Naive thymus-derived CD8-positive, alpha-beta T cell (primary cell): ENCODE measurements at places on chromosomes 2 and 18.
A peak's percentile ranks its signal among the peaks of the same experiment; 100 is the strongest.

DNA sequence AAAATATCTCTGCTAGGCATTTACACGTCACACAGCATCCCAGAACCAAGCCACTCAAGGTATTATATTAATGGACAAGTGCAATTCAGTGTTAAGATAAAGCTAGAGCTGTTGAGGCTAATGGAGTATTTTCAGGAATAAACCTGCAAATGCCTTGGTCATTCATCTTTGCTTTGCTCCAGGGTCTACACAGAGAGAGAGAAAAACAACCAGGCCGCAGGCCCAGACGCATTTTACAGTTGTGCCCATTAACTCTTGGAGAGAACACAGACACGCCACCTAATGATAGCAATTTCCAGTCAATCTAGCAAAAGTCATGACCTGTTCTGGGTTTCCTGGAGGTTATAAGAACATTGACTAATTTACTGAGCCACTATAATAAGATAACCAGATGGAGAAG, 829.3 kb downstream of the LRRTM4 start:
- DNase-seq = no peak

DNA sequence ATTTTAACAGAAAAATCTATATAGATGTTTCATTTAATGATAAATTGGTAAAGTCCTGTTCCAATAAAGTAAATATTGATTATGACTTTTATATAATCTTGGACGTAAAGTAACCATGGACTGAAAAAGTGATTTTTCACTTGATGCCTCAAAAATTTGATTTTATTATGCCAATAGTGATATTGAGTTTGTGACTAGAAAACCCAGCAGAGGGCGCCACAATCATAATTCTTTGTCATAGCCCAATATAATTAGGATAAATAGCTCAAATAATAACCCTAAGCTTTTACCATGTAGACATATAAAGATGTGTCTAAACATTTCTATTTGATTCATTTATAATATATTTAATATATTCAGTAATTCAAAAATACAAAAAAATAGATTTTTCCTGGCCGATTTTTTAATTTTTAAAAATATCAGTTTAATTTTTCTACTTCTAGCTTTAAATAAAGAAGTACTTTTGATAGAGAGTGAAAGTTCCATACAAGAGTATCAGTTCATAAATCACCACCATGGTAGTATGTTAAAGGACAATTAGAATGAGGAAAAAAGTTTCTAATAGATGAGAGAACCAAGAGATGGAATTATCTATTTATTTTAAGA, 30.7 kb downstream of the CAMKMT start:
- DNase-seq = peak; percentile 22

DNA sequence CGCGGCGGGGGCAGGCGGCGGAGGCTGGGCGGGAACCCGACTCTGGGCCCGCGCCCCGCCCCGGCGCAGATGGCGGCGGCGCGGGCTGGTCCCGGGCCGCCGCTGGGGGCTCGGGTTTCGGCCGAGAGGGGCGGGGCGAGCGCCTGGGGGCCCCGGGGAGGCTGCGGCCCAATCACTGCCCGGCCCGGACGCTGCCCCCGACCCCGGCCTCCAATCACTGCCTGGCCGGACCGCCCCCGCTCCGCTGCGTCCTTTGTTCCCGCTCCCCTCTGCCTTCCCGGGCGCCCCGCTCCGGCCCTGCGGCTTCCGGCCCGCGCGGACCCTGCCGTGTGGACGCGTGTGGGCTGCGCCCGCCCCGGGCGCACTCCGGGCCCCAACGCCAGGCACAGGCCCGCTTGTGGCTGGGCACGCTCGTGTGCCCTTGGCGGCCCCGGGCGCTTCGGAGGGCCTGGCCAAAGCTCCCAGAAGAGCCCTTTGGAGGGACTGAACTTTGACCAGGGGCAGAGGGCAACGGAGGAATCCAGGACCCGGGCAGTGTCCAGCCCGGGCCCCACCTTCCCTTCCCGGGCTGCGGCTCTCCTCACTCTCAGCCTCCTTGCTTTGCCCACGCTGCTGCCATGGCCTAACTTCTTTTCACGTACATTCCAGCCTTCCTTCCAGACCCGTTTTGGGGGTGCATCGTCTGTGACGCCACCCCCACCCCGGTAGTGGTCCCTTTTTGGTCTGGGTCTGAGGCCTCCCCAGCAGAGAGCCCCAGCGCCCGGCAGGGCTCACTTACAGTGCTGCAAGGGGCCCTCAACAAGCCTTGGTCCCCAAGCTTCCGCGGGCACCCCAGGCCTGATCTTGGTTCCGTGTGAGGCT, 27.1 kb upstream of the PTMA start:
- DNase-seq = no peak

GRCh38 chr2:85714841-85715240, 20.7 kb downstream of the GNLY start:
- DNase-seq = no peak

DNA sequence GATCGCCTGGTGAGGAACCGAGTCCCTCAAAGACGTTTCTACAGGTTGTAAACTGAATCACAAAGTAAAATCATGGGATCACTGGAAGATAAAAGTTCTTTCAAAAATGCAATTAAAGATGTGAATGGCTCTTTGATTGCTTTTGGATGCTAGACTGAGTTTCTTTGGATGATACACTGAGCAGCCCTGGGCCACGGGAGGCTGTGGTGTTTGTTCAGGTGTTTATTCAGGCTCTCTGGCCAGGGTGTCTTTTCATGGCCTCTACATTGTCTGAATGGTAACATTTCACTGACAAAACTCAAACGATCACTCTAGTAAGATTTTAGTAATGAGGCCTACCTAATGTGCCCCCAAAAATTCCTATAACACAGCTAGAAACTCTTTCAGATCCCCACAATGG, 48.4 kb upstream of the SPATS2L start:
- no peak for DNase-seq

GRCh38 chr2:129892360-129892759, 87.1 kb upstream of the RAB6C start:
- DNase-seq = no peak

DNA sequence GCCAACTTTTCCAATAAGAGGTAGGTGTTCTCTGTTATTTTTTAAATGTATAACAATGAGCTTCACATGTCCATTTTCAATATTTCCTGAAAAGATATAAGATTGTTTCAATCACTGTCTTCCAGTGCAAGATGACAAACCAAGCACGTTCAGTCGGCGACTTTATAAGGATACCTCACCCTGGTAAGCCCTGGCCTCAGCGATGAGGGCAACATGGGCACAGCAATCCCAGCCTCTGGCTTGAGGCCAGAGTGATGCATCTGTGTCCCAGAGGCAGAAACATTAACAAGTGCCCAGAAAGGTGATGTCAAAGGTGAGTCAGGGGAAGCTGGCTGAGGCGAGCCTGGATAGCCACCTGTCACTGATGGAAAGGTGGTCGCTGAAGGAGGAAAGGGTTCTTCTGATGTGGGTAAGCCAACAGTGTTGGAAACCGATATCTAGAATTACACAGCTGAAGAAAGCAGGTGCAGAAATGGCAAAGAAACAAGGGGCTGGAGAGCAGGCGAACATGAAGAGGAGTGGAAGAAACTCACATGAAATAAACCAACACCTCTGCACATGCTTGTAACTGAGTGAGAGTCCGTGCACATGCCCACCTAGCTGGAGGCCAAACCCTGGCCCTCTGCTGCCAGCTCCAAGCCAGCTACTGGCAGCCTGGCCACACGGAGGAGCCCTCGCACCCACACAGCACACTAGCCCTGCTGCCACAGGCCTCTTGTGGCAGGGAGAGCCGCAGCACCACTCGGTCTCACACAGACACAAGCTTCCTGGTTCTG, 65.5 kb downstream of the FBXO15 start:
- DNase-seq = peak; percentile 60

DNA sequence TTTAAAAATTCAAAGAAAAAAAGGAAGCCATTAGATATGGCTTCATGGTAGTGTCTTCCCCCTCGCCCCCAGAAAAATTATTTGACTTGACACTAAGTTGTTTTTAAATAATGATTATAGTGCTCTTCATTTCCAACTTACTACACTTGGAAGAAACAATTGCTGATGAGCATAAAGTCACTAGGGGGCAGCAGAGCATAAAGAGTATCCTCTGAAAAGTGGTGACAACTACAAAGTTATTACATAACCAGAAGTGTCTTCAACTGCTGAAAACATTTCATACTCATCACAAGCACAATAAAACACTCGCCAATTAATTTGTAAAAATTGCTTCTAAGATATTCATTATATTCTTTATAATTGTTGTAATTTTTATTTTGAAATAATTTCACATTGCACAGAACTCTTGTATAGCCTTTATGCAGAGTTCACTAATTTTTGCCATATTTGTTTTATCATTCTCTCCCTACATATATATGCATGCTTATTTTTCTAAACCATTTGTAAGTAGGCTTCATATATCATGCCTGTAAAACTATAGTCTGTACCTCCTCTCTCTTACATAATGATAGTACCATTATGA, 54.9 kb downstream of the EXOC6B start:
- peak; percentile 72 for DNase-seq

- no peak for DNase-seq
These were observed 23.6 kb upstream of the NMS start for GRCh38 chr2:100446696-100447095.

DNA sequence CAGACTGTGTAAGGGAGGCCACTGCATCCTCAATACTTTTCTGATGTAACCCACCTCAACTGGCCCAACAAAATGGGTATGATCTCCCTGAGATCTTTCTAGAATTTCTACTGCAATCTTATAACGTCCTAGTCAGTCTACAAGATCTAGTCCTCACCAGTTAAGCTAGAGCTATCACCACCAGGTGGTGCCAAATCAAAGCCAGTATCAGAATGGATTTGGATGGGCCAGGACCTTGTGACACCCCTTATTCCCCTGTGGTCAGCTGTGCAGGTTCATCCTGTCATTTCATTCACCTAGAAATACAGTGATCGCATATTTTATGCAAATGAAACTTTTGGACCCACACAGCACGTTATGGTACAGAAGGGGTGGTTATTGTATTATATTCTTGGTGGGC, 90.3 kb downstream of the OLA1 start:
- peak; percentile 9 for DNase-seq

- no peak for DNase-seq
These were observed 28.3 kb upstream of the ITGB6 start for GRCh38 chr2:160228141-160228917.

GRCh38 chr2:240557101-240557751, 562 bp downstream of the ANKMY1 start:
- no peak for DNase-seq

DNA sequence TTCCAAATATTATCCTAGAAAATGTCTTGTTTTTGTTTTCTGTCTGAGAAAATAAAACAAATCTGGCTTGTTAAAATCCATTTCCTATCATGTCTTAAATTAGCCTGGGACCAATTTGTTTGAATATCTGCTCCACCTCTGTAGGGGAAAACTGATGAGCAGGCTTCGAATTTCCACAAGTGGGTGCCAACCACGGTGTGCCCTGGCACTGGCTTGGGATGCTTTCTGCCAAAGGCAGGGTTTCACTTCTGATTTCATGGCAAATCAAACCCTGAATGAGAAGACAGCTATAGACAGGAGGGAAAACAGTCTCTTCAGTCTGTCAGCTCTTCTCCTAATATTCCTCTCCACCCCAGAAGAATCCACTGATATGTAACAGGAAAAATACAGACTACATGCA, 33.7 kb upstream of the STAT4 start:
- DNase-seq = no peak

- DNase-seq = no peak
These were observed at the start of gene TNFAIP6 for GRCh38 chr2:151357359-151357758. TNFAIP6 (plus strand) TSS chr2:151357592; CDS start chr2:151357667, 75 bp downstream.

- DNase-seq = peak; percentile 1
These were observed 772 bp downstream of the RELCH start for GRCh38 chr18:62187543-62188510.

DNA sequence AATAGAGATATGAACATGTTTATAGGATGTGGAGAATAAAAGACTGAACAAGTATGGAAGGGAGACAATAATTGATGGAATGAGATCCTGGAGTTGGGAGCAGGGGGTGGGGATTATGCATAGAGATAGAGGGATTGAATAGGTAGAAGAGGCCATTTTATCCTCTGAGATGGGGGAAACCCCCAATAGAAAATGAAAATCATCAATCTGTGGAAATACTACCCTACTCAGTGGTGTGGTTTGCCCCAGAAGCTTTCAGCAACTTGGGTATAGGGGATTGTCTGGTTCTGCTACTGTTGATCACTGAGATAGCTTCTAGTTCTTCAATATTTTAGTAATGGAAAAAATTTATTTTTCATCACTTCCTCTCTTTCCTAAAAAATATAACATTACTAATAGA, 41.1 kb upstream of the RMND5A start:
- no peak for DNase-seq

DNA sequence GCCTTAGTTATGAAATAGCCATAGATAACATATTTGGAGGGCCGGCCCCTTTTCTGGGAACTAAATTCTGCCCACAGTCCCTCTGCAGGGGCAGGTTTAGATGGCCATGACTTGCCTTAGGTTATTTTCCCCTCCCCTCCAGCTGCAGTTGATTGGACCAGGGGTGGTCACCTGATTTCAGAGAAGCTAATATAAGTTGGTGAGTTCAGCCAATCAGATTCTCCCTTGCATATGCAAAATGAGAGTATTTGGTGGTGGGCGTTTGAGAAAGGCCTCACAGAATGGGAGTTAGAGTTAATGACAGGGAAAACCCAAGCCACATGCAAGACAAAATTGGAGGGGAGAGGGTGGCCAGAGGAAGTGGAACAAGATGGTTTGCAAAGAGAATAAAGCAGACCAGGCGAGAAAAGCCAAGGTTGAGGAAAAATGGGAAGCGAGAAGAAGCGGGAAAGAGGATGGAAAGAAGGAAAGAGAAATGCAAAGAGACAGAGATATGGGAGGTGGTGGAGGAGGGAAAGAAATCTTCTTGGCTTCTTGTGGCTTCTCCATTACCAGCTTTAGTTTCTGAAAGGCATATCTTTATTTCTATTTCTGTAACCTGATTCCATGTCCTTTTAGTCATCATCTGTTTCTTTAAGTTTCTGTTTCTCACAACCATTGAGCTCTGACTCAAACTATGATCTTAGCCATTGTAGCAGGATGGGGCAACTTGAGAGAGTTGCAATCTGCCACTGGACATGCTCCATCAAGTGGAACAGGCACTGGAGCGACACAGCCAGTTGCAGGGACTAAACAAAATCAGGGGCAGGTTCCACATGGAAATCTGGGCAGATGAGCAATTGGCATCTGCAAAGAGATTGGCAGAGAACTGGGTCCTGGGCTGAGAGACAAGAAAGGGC, 108.1 kb upstream of the SIX3 start:
- DNase-seq = no peak
